ENCODE measurements at places on chromosomes 7 and 10.

DNA sequence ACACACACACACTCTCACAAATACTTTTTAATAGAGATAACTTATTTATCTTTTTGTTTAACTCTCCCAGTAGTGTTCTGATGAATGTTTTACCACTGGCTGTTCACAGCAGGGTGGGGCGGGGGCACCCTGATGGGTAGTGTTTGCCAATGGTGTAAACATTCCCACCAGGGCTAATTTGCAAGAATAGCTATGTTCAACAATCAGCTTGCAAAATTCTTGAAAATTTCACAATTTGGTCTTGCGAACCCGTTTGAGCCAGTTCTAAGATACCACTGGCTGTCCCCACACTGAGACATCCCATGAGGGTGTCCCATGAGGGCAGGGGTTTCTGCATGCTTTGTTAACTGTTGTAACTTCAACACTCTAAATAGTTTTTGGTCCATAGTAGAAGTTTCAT lies 348.5 kb downstream of the CXCL12 start:
- DNase-seq = no peak

DNA sequence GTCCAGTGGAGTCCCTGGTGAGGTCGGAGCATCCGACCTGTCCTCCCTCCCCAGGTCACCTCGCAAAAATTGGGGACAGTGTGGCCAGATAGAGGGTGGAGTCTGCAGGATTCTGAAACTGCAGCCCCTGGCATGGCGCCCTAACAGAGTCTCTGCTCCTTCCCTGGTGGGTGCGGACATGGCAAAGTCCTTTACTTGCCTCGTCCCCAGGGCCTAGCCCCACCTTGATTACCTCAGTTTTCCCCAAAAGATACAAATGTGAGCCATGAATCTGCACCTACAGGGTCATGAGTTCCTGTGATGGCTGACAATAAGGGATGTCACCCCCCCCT lies 47.7 kb downstream of the NPVF start:
- DNase-seq = no peak

DNA sequence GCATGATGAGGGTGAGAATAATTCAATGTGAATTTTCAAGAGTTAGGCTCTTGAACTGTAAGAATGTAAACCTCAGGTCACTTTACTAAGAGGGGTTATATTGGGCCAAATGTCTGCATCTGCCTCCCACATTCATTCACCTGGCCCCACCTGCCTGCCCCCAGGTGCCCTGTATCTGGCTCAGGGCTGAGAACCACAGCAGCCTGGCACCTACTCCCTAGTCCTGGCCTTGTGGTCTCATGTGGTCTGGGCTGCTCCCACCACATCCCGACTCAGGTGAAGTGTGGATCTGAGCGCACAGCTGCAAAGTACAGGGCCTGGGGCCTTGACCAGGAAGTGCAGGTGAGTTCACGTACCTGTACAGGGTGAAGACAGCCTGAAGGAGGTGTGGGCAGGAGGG lies 182.1 kb downstream of the PFKFB3 start:
- no peak for DNase-seq

GRCh38 chr10:98340261-98340939 lies 72.4 kb upstream of the LOXL4 start:
- DNase-seq = no peak

- no peak for DNase-seq
Observed at GRCh38 chr10:131674130-131674529, 226.7 kb upstream of the PPP2R2D start.

GRCh38 chr10:21304198-21304597 lies 221.3 kb downstream of the SKIDA1 start:
- DNase-seq = no peak

GRCh38 chr7:69756235-69756634 lies 158.0 kb downstream of the AUTS2 start:
- no peak for DNase-seq

DNA sequence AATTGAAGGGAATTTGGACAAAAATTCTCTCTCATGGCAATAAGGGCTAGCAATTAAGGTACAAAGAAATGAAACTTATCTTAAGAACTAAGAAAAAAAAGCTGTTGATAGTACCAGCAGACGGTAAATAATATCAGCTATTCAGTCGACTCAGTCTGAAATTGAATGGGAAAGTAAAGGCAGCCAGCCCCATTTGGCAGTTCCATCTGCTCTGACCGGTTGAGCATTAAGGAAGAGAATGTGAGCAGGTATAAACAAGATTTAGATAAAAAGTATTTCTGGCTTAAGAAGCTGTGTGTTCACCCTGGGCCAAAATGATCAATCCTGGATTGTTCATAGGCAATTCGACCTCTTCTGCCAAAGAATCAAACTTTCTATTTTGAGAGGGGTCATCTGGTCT lies 154.6 kb upstream of the NPVF start:
- no peak for DNase-seq

GRCh38 chr7:41824284-41824683 lies 121.4 kb upstream of the INHBA start:
- no peak for DNase-seq

DNA sequence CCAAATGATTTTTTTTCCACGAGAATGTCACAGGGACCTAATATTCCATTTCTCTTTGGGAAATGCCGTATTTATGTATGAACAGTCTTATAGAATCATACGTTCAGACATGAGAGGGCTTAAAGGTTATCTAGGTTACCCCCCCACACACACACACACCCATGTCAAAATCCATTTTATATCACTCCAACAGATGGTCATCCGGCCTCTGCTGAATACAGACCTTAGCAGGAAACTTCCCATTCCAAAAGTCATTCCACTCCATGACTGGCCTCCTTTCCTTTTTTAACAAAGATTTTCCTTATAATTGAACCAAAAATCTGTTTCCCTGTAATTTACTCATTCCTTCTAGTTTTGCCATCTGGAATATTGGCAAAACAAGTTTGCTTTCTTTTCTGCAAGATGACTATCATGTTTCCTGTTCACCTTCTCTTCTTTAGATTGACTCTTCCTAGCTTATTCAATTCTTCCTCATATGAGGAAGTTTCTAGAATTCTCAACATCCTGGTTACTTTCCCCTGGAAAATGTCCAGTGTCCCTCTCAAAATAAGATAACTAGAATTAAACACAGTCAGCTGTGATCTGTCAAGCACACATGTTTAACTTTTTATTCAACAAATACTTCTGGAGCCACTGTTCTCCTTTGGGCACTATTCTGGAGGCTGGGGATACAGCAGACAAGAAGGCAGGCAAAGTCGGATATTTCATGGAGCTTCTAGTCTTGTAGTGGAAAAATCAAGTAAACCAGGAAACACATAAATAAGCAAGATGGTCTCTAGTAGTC lies 276.5 kb upstream of the LRGUK start:
- DNase-seq = no peak

DNA sequence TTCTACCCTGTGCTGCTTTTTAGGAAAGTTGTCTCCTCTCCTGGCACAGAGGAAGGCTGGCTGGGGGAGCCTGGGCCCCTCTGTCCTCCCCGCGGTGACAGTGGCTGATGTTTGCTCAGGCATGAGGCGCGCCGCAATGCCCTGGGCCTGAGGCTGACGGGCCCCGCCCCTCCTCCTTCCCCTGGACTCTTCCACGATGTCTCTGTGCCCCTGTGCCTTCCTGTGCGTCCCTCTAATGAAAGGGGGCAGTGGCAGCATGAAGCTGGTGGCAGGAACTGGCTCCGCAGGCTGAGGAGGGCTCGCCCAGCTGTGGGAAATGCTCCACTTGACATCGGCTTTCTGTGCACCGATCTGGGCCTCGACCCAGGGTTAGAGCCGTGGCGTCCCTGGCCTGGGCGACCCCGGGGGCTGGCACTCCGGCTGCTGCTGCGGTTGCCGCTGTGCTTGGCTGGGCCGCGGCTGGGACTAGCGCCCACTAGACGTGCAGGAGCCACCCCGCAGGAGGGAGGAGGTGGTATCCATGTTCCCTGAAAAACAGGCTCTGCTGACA lies 67.9 kb downstream of the ZNF680 start:
- DNase-seq = no peak

GRCh38 chr7:113790025-113790424 lies 128.8 kb downstream of the PPP1R3A start:
- DNase-seq = no peak

GRCh38 chr7:46539892-46540483 lies 618.9 kb upstream of the IGFBP3 start:
- no peak for DNase-seq

GRCh38 chr7:137656850-137657232 lies 189.9 kb downstream of the DGKI start:
- no peak for DNase-seq

GRCh38 chr7:5620459-5620881 lies 161.0 kb downstream of the RNF216 start:
- DNase-seq = no peak

DNA sequence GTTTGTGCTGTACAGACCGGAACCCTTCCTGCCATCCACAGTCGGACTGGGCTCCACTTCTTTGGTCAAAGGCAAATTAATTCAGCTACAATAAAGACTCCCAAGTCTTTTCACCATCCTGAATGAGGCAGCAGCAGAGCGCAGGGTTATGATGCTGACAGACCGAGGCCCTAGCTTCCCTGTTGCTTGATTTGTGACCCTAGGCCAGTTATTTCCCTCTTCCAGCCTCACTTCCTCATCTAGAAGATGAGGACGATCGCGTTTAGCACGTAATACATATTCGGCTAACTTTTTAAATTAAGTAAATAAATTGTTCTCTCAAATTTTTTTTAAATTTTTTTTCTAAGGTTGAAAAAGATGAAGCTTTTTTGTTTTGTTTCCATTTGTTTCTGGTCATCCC lies 18.1 kb downstream of the ADRB1 start:
- no peak for DNase-seq

- DNase-seq = no peak
Observed at GRCh38 chr10:125159932-125160855, at the start of gene CTBP2. CTBP2 (minus strand) TSS chr10:125160563.

- no peak for DNase-seq
Observed at GRCh38 chr10:61987537-61987936, 86.0 kb downstream of the ARID5B start.

DNA sequence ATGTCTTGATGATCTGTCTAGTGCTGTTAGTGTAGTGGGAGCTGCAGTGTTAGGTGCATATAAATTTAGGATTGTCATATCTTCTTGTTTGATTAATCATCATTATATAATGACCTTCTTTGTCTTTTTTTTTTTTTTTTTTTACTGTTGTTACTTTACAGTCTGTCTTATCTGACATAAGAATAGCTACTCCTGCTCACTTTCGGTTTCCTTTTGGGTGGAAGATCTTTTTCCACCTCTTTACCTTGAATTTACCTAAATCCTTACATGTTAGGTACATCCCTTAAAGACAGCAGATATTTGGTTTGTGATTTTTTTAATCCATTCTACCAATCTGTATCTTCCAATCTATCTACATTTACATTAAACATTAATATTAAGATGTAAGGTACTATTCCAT lies 113.6 kb upstream of the PCLO start:
- no peak for DNase-seq

- DNase-seq = no peak
Observed at GRCh38 chr7:22992874-22993840, 20.8 kb downstream of the HYCC1 start.

- DNase-seq = no peak
Observed at GRCh38 chr7:17623546-17624185, 316.6 kb downstream of the SNX13 start.

- peak; percentile 89 for DNase-seq
Observed at GRCh38 chr10:72009425-72010081, 45.4 kb downstream of the CHST3 start.

DNA sequence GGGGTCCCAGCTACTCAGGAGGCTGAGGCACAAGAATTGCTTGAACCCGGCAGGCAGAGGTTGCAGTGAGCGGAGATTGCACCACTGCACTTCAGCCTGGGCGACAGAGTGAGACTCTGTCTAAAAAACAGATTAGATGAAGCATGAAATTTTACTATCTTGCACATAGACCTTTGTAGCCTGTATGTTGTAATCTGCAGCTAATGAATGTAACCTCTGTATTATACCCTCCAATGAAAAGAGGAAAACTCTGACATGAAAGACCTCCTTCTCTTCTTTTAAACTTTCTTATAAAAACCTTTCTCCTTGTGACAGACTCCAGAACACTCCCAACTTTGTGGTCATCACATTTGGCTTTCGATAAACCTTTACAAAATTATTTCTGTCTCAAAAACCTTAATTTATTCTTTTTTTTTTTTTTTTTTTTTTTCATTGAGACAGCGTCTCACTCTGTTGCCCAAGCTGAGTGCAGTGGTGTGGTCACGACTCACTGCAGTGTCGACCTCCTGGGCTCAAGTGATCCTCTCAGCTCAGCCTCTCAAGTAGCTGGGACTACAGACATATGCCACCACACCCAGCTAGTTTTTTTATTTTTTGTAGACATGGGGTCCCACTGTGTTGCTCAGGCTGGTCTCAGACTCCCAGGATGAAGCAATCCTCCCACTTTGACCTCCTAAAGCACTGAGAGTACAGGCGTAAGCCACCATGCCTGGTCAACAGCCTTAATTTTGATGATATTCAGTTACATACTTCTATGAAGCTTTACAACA lies 97.4 kb downstream of the SVOPL start:
- DNase-seq = no peak

DNA sequence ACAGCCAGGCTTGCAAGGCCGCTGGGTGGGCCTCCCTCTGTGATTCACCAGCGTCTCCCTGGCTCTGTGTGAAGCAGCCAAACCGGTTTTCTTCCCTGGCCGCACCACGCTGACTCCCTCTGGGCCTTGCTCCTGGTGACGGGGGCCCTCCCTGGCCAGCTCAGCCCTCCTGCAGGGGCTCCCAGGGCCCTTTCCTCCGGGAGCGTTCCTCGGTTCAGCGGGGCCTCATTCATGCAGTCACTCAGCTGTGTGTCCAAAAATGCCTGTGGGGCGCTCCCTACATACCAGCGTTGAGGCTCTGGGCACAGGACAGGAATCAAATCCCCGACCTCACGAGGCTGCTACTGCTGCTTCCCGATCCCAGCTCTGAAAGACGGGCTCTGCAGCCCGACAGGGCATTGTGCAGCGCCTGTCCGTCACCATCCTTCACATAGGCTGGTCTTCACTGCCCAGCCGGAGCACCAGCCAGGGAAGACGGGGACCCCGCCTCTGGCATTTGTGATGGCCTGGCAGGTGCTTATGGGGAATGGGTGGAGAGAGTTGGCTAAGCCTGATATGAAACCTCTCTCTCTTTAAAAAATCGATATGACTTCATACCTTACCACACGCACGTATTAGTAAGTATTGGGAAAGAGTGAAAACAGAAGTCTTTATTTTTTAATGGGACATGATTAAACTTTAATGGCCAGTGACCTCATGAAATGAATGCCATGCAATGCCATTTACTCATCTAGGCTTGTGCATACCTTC lies 110.0 kb upstream of the SHH start:
- no peak for DNase-seq

DNA sequence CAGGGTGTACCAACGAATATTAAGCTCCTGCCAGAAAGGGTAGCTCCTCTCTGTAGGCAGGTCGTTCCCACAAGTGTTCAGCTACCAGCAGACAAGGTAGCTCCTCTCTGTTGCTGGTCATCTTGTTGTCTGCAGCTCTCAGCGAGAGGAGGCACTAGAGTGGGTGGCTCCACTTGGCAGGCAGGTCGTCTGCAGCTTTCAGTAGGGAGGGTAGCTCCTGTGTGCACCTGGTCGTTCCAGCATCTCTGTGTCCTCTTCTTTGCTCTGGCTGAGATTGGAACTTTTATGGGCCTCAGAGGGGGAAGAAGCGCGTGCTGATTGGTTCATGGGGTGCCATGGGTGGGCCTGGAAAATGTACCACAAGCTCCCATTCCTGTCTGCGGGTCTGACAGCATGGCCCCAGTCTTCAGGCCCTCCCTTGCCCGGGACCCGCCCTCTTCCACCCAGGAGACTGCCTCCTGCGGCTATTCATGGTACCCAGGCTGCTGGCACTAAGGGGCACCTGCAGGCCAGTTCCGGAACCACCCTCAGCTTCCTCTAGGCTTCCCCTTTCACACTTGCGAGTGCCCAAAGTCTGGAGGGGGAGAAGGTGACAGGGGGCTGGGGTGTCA lies 63.9 kb upstream of the CACNA2D1 start:
- DNase-seq = no peak

- peak; percentile 24 for DNase-seq
Observed at GRCh38 chr7:7554021-7554432, 12.7 kb upstream of the MIOS start.

All from amniotic stem cell (primary cell).